HT1080 (cell line): ENCODE measurements at places on chromosomes 1 and 21. TPM values are rescaled to one million over a fixed set of nuclear protein-coding genes. Genes with fewer than 3 reads are reported as not detected.

The HENMT1 gene
- total RNA-seq: not detected in 2 replicates

The OTUD3 gene
- 3.3 and 3.6 TPM in 2 replicates for total RNA-seq

The GPR25 gene
- not detected in 2 replicates for total RNA-seq

The OR2L8 gene
- not detected in 2 replicates for total RNA-seq

The TNFSF4 gene
- 0.07 TPM in 1 of 2 replicates, not detected in the other for total RNA-seq

The FMO1 gene
- total RNA-seq: not detected in 2 replicates

GRCh38 chr1:63888984-63889383, 115.2 kb downstream of the ROR1 start:
- peak; percentile 70 for DNase-seq

DNA sequence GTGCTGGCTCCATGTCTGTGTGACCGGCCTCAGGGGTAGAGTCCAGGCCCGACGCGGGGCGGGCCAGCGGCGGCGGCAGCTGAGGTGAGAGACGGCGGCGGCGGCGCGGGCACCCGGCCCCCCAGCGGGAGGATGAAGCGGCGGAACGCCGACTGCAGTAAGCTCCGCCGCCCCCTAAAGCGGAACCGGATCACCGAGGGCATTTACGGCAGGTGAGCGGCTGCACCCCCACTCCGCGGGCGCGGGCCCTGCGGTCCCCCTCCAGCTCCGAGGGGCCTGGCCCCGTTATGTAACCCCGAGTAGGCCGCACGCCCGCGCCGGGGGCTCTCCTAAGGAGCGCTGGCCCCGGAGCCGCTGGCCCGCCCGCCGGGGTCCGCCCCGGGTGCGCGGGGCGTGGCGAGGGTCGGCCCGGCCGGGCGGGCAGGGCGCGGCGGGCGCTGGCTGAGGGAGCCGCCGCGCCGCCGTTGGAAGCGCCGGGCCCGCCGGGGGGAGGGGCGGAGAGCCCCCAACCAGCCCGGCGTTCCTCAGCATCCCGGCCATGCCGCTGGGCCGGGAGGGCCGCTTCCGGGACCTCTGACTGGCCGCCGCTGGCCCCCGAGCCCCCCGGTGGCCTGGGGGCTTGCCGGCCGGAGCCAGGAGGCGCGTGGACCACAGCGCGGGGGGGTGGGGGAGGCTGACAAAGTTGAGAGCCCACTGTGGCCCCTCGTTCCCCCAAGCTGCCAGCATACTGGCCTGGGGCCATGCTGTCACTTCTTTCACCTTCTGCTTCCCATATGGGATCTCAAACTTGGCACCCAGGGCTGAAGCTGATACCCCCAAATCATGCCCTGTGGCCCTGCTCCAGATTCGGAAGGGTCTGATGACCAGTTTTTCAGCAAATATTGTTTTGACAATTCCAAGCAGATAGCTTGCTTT, 527 bp downstream of the MACO1 start:
- no peak for DNase-seq

DNA sequence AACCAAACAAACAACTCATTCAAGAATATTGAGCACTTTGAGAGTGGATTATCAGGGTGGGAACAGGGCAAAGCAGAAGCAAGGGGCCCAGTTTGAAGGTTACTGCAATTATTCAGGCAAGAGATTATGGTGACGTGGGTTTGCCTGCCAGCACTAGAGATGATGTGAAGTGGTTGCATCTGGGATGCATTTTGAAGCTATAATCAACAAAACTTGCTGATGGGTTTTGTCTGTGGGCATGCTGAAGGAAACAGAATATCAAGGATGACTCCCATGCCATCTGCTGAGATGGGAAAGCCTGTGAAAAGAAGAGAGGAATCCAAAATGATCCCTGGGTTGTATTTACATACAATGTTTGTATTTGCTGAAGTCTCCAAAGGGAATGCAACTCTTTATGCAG, 224.3 kb upstream of the GREM2 start:
- no peak for DNase-seq

GRCh38 chr1:107549152-107549810, 408.4 kb downstream of the NTNG1 start:
- DNase-seq: peak; percentile 41

GRCh38 chr1:94769551-94769950, 50.6 kb upstream of the SLC44A3 start:
- peak; percentile 37 for DNase-seq

GRCh38 chr1:166031932-166032571, 134.7 kb downstream of the FAM78B start:
- DNase-seq: no peak

GRCh38 chr1:157193702-157194391, 55.7 kb upstream of the ETV3 start:
- peak; percentile 51 for DNase-seq

GRCh38 chr1:230122366-230123279, 55.6 kb downstream of the GALNT2 start:
- DNase-seq: no peak

DNA sequence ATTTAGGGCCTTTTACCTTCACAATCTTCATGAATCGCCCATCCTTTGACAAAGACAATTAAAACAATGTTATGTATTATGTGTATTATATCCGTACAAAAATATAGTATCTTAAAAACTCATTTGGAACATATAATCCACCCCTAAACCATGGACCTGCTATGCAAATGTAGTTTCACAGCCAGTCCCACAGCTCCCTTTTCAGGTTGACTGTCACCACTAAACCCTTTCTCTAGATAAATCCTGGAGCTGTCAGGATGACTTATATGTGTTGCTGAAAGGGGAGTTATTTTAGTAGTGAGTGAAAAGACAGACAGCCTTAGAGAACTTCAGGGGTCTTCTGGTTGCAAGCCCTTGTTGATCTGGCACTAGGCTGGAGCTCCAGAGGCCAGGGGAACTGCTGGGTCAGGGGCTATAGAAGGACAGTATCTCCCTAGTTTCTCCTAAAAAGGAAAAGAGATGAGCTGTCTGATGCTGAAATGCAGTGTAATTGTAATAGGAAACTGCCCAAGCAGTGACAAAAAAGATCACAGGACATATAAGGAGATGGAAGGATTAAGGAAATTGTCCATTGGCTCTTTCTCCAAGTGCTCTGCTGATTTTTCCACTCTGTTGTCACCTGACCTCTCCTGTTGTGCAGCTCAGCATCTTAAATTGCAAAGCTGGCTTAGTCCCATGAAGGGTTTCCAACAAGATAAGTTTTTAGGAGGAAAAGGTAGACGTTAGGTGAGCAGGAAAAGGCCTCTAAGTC, 127.7 kb downstream of the S1PR1 start:
- no peak for DNase-seq

GRCh38 chr1:96944432-96945092, 223.0 kb downstream of the PTBP2 start:
- no peak for DNase-seq

- DNase-seq: peak; percentile 98
Observed at GRCh38 chr1:163168053-163168452, 34.7 kb downstream of the RGS5 start.

DNA sequence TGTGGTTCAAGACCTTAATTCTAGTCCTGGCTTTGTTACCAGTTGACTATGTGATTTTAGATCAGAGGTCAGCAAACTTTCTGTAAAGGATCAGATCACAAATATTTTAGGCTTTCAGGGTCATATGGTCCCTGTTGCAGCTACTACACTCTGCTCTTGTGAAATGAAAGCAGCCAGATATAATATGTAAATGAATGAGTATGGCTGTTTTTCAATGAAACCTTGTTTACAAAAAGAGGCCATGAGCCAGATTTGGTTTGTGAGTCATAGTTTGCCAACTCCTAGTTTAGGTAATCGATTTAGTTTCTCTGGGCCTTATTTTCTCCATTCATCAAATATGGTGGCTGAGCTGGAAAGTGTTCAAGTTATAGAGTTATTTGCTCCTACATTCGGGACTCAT, 346.7 kb downstream of the NUF2 start:
- DNase-seq: no peak

GRCh38 chr1:75795703-75796193, 934 bp upstream of the MSH4 start:
- DNase-seq: no peak

DNA sequence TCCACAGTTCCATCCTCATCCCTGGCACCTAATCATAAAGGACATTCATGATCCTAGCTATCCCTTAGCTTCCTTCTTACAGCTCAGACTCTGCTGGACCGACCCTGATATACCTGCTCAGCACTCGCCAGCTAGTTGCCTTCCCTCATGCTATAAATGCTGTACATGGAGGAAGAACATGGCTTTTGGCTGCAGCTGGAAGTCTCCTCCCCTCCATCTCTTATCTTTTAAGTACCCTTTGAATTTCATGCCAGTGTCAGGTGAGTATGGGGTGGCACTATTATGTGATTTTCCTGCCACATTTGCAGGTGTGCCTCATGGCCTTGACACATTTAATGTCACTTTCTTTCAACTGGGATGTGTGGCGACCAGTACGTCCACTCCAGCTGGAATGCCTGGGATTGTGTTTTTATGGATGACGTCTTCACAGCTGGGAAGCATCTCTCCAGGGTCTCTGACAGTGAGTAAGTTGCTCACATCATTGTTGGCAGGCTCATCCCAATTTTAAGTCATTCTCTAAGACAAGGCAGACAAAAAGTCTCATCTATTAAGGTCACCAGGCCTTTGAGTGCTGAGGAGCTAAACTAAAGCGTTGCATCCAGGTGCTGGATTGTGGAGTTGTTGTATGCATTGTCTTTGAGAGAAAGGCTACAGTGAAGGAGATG, 43.4 kb downstream of the RUNX1 start:
- DNase-seq: no peak

GRCh38 chr1:232744847-232745246, 60.4 kb upstream of the MAP10 start:
- no peak for DNase-seq

DNA sequence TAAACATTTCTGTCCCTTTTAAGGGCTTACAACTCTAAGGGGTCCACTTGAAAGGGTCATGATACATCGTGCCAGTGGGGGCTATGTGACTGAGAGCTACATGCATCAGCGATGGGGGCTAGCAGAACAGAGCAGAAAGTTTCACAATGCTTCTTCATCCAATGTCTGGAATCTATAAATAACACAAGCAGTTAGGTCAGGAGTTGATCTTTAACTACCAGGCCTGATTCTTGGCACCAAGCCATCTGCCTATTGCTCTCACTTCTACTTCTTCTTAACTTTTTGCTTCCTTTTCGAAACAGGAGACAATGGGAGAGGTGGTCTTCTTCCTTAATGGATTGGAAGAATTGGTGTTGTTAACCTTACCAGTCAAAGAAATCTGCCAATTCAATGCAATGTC, 410.0 kb downstream of the TGFB2 start:
- DNase-seq: no peak

GRCh38 chr1:24470592-24470991, 32.0 kb upstream of the RCAN3 start:
- no peak for DNase-seq
